BJ (cell line): ENCODE measurements at places on chromosomes 5 and 9.

GRCh38 chr9:70043689-70044489 lies at the start of gene MAMDC2:
Gene MAMDC2, plus strand, starts transcription at chr9:70043848. Its CDS starts 350 bp downstream, at chr9:70044198.
- no peak for DNase-seq

- no peak for DNase-seq
Measured at GRCh38 chr9:13770956-13771355, 491.5 kb upstream of the MPDZ start.

DNA sequence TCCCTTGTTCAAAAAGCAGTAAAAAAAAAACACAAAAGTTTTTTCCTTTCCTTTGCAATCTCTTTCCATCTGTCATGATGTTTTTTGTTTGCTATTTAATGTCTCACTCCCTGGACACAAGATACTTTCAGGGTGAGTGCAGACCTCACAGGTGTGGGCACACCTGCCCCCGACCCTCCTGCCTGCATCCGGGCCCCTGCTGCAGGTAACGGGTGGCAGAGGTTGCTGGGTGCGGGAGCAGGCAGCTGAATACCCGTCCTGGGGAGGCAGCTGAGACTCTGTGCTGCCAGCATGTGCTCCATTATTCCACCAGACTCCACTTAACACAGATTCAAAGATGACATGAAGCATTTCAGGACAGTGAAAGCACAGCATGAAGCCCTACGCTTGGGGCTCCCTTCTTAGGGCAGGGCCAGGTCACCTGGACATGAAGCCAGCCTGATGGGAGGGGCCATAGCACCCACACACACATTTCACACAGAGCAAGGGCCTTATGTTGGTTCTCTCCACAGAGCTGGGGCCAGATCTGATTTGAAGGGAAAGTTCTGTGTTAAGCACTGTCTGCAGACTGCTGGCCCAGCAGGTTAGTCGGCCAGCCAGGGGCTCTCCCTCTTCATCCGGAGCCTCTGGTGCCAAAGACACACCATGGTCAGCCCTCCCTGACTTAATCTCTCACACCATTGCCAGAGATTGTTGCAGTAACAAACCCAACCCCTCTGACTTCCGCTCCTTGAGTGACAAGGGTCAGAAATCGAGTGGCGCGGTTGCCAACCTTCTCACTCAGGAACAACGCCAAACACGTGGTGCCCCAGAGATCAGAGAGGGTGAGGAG lies 13.0 kb downstream of the NEK6 start:
- no peak for DNase-seq

DNA sequence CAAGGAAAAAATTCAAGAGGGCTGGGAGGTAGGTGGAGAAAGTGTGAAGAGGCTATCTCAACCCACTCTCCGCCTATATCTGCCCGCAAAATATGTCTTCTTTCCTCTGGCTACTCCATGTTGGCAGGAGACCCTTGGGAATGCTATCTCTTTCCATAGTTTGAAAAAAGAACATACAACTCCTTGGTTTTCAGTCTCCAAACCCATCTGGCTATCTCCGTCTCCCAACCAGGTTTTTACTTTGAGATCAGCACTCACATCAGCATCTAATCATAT lies 109.9 kb upstream of the IFNE start:
- DNase-seq: no peak

- DNase-seq: no peak
Measured at GRCh38 chr5:76808141-76808691, 10.6 kb upstream of the F2RL1 start.

DNA sequence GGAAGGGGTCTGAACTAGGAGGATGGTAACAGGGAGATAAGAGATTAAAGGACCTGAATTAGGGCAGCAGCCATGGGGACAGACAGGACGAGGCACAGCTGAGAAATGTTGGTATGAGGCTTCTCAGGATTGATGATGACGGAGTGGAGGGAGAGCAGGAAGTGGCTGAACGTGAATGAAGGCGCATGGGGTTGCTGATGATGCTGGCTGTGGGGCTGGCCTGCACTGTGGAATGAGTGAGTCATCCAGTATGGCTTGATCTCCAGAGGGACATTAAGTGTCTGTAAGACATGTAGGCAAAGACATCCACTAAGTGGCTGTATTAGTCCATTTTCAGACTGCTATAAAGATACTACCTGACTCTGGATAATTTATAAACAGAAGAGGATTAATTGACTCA lies 256.4 kb downstream of the ICE1 start:
- DNase-seq: no peak

- no peak for DNase-seq
Measured at GRCh38 chr5:144260121-144260520, 89.4 kb downstream of the KCTD16 start.

DNA sequence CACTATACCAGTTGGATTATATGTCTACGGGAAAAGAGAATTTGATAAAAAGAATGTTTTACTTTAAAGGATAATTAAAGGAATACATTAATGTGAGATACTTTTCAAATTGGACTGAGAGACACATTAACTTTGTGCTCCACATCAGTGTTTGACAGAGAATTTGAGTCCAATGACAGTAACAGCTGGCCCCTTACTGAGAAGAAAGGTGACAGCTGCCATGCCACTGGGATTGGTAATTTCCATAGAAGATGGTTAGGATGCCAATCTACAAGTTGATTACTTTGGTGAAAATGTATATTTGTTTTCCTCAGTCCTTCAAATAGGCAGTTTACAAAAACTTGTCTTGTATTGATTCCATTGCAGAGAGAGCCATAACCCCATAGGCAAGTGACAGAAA lies 578.4 kb downstream of the SLCO4C1 start:
- DNase-seq: no peak

- no peak for DNase-seq
Measured at GRCh38 chr5:68290260-68290674, 74.7 kb downstream of the PIK3R1 start.
